Gastroesophageal sphincter (tissue), 4 donors: ENCODE measurements at places on chromosomes 2 and 18. TPM values are rescaled to one million over a fixed set of nuclear protein-coding genes. Genes with fewer than 3 reads are reported as not detected.

Gene IFT172
- 17.9 TPM for total RNA-seq

Gene TMEM150A
- 21.5 TPM for total RNA-seq

Gene UNC80
- 0.04 TPM for total RNA-seq

Gene BOK
- 46.0 TPM for total RNA-seq

Gene CAPG
- 42.2 TPM for total RNA-seq

Gene CDH7
- total RNA-seq: 0.04 TPM

Gene CGREF1
- total RNA-seq: not detected

Gene CFC1
- not detected for total RNA-seq

Gene PLGLB1
- total RNA-seq: 4.3 TPM

DNA sequence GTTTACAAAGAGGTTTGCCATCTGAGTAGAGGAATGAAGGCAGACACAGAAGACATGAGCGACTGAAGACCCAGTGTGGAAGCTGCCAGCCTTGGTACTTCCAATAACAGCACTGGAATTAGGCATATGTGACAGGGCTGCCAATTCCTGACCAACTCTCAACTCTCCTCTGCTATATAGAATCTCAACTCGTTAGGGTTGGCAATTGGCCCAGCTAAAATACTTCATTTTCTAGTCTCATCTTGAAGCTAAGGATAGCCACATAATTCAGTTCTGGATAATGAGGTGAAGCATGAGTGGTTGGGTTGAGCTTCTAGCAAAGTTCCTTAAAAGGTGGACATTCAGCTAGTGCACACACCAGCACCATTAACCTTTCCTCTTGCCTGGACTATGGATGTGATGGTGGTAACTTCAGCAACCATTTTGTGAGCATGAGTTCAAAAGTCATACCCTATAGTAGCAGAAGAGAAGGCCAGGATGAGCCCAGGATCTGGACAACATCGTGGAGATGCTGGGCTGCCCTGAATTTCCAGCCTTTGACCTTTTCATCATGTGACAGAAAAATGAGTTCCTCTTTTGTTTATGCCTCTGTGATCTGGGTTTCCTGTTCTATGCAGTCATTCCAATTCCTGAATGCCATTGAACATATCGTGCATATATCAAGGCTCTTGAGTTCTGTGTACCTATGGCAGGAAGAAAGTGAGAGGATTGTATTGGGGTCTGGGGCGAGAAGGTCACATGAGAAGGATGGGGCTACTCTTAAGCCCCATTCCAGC, 68.1 kb upstream of the HAAO start:
- ATAC-seq: no peak

DNA sequence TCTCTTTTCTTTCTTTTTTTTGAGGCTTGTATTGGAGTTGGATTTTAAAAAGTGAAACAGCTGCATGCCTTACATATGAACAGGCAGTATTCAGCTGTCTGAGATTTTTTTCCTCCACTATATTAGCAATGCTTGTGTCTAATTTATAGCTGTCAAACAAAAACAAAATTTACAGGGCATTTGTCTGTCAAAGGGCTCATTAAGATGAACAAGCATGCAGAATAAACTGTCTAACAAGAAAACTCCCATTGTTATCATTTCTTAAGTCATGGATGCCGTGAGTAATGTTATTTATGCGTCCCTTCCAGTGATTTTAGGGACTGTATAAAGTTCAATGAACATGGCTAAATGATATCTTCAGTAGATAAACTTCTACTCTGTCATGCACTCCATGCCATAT, 674.7 kb downstream of the PLCL1 start:
- ATAC-seq: no peak

GRCh38 chr18:21629089-21629832, 17.1 kb downstream of the SNRPD1 start:
- ATAC-seq: no peak

GRCh38 chr18:39838831-39839230, 2116.2 kb upstream of the PIK3C3 start:
- ATAC-seq: no peak

DNA sequence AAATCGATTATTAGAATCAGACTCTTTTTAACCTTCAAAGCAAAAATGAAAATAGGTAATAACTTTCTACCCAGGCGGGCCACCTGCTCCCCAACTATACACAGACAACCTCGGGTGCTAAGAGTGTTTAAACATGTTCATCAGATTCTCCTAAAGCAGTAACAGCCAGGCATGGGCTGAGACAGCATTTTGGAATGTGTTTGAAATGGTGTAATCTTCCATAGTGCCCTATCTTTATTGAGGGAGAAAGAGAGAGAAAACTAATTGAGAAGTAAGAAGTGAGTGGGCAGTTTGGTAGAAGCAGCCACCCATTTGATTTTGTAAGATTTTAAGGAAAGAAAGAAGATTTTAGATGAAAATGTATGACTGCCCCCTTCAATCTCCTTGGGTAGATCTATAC, 196.1 kb upstream of the CTAGE1 start:
- no peak for ATAC-seq

GRCh38 chr2:3422161-3422779, 42.8 kb downstream of the TRAPPC12 start:
- no peak for ATAC-seq

DNA sequence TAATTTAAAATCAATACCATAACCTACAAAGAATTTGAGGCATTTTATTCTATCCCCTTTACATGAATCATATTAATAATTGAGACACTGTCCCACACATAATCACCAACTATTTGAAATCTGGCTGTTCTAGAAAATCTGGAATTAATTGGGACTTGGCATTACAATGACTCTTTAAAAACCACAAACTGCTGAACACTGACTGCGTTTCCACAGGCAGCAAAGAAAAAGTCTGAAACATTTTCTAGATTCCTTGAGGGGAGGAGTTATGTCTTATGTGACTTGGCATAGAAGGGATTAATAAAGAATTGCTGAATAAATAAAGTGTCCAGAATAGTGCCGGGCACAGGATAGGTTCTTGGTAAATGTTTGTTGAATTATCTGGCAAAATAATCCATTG, 61.4 kb downstream of the GPR39 start:
- ATAC-seq: no peak

DNA sequence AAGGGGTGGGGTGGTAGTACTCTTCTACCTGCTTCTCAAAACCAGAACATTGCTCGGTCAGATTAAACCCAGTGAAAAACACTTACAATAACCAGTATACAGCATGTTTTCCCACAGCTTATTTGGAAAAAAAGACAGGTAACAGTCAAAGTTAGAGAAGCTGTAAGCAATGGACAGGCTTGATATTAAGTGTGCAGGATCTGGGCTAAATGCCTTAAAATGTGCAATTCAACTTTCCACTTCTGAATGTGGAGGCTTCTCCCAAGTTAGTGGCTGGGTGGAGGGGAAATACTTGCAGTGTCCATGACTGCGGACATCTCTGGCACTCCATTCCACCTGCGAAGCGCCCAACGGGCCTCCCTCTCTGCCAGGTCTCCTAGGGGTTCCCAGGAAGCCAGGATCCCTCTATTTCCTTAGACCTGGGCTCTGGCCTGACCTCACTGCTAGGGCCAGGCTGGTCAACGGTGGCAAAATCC, 5.3 kb downstream of the ZEB2 start:
- no peak for ATAC-seq

- ATAC-seq: no peak
Measured at GRCh38 chr18:75474332-75474731, 46.8 kb upstream of the SMIM21 start.

- no peak for ATAC-seq
Measured at GRCh38 chr2:222547083-222547482, 108.8 kb downstream of the FARSB start.

DNA sequence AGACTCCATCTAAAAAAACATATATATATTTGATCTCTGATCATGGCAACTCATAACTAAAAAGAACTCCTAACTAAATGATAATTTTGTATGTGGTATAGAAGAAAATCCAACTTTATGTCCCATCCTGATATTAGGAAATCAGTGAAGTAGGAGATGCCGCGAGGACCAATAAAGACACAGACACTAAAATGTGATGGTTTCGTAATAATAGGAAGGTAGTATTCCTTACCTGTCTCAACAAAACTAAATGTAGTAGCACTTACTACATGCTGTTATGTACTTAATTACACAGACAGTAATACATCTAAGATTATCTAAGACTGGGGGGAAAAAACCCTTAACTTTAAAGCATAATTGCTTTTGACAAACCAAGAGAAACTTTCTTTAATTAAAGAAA, 63.5 kb downstream of the TRIP12 start:
- ATAC-seq: no peak

DNA sequence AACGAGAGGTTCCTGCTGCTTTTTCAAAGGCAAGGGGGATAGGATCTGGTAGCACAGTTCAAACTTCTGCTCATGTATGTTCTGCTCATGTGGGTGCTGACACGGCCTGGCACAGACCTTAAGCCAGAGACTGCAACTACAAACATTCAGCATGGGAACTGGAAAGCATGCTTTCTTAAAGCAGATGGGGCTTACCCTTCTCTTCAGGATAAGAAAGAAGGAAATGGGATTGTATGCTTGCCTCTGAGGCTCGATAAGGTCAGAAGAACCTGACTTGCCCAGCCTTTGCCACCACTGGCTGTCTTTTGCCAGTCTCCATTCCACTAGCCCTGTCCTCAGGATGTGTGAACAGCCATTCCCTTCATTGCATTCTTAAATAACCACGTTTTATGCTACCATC, 10.7 kb downstream of the DOCK10 start:
- no peak for ATAC-seq

GRCh38 chr2:174835797-174836255, 71.6 kb upstream of the CHRNA1 start:
- no peak for ATAC-seq
